ENCODE measurements at places on chromosomes 6 and 20. TPM values are rescaled to one million over a fixed set of nuclear protein-coding genes. Genes with fewer than 3 reads are reported as not detected.

DNA sequence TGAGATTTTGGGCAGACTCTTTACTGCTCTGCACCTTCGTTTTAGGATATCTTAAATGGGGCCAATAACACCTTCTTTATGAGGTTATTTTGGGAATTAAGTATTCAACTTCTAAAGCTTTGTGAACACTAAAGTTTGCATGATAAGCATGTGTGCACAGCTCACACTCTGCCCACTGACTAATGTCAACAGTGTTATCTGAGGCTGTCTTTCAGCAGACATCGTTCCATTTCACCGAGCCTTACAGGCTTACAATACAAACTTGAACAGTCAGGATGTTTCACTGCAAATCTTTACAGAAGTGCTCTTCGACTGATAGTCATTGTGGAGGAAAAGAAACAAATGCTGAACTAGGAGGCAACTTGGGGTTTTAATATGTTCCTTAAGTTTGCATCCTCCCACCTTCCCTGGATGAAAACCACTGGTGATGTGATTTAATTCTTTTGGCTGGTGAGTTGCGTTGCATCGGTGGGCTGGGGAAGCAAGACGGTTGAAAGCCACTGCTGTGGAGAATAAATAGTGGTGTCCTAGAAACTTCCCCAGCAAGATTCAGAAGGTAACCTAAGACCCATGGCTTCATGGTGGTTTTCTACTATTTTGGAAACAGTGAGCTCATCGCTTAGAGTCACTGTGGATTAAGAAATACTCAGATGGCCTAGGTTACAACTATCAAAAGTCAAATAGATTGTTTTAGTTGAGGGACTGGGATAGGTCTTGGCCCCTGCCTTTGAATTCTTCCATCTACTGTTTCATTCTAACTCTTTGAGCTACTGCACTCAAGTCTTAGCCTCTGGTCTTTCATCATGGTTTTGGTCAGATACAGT lies 167.2 kb upstream of the MAP3K7 start:
- no peak overlapping the region for H3K27ac ChIP-seq
- no peak for DNase-seq
- no peaks in the 10 kb centered on the region for H3K36me3 ChIP-seq
- no peak overlapping the region for H3K4me3 ChIP-seq
- peaks cover 6% of the 10 kb centered on the region for H3K27me3 ChIP-seq

- H3K4me1 ChIP-seq, result no peaks in the 10 kb centered on the region
- no peaks in the 10 kb centered on the region for H3K27me3 ChIP-seq
- H3K36me3 ChIP-seq, result no peaks in the 10 kb centered on the region
- H3K4me3 ChIP-seq, result no peak overlapping the region
- no peak for DNase-seq
Observed at GRCh38 chr20:11153819-11154218, 480.0 kb upstream of the JAG1 start.

GRCh38 chr6:136117081-136117480 lies 133.0 kb downstream of the MTFR2 start:
- H3K4me3 ChIP-seq, result no peak overlapping the region
- H3K27ac ChIP-seq, result no peak overlapping the region
- peaks cover 37% of the 10 kb centered on the region for H3K27me3 ChIP-seq

ASIP gene
- not detected for total RNA-seq

- DNase-seq, result no peak
- no peak overlapping the region for H3K27ac ChIP-seq
- no peaks in the 10 kb centered on the region for H3K27me3 ChIP-seq
Observed at GRCh38 chr6:21188505-21189223, 404.9 kb upstream of the SOX4 start.

IL17A gene
- total RNA-seq, result not detected

GRCh38 chr6:16352258-16352635 lies 113.9 kb downstream of the GMPR start:
- no peak overlapping the region for H3K4me3 ChIP-seq
- DNase-seq, result no peak
- peaks cover 2% of the 10 kb centered on the region for H3K36me3 ChIP-seq
- no peaks in the 10 kb centered on the region for H3K27me3 ChIP-seq
- H3K4me1 ChIP-seq, result peaks cover 2% of the 10 kb centered on the region
- H3K27ac ChIP-seq, result no peak overlapping the region

DNA sequence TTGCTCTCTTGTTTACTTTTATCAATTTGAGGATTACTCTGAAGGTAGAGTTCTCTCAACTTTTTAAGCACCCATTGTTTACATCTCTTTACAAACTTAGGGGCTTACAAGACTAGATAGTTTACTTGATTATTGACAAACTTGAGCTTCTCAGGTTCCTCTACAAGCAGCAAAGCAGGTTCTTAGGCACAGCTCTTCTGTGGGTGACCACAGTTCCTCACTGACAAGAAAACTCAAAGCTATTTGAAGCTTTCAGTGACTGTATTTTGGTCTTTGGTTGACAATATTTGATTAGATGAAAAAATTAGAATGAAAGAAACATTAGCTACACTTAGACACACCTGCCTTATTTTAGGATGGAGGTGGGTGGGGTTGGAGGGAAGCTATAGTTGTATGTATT lies 327.3 kb upstream of the RUNX2 start:
- H3K27ac ChIP-seq, result peak overlapping the region; percentile 91
- no peak for DNase-seq
- H3K4me1 ChIP-seq, result peaks cover 28% of the 10 kb centered on the region
- no peak overlapping the region for H3K4me3 ChIP-seq

DNA sequence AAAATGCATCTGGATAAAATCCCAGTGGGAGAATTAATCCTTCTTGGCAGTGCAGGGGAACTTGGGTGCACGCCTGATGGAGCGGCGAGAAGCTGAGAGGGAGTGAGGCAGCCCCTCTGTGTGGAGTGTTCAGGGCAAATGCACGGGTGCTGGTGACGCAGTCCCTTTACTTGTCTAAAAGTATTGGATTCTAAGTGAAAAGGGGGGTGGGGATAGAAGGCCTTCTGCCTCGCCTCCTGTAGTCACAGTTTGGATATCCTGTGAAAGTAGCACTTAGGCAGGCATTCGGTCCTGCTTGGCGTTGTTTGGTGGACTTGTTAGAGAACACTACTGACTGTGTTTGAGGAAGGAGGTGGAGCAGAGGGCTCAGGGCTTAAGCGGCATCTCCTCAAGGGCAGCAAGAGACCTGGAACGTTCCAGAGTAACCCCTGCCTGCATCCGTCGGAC lies 39.3 kb downstream of the PHACTR3 start:
- H3K27me3 ChIP-seq, result peaks cover under 1% of the 10 kb centered on the region
- peak; percentile 7 for DNase-seq
- H3K4me1 ChIP-seq, result no peaks in the 10 kb centered on the region
- H3K36me3 ChIP-seq, result no peaks in the 10 kb centered on the region
- H3K4me3 ChIP-seq, result no peak overlapping the region
- H3K27ac ChIP-seq, result no peak overlapping the region

HRH3 gene
- total RNA-seq, result not detected

BFSP1 gene
- total RNA-seq, result 3.2 TPM

- peaks cover 5% of the 10 kb centered on the region for H3K4me1 ChIP-seq
- H3K36me3 ChIP-seq, result no peaks in the 10 kb centered on the region
- H3K27ac ChIP-seq, result no peak overlapping the region
- H3K4me3 ChIP-seq, result no peak overlapping the region
Observed at GRCh38 chr6:145047891-145048290, 687.4 kb downstream of the EPM2A start.

All from activated CD8-positive, alpha-beta memory T cell treated with anti-CD3 and anti-CD28 coated beads, Interleukin-2, amount 10 ng/mL, durations not matched to agents 7 days and 5 days (primary cell).